ENCODE measurements at places on chromosomes 1 and 21.

DNA sequence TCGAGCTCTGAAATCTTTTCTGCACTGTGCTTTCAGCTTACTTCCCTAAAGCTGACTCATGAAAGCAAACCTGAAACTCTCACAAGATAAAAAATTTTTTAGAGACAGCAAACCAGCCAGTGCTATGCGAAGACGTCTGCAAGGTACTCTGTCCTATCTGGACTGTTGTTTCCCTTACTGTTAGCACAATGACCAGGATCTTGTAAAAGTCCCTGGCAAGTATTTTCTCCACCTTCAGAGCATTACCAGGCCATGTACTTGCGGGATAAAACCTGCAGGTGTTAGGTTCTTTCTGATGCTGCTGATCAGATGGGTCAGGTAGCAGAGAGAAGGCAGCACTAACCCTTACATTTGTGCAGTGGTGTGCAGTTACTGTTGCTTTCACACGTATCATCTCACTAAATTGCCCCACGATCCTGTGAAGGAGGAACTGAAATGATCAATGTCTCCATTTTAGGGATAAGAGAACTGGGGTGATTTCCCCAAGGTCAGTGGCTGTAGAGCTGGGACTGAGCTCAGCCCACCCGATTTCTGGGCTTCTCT lies 56.6 kb downstream of the PLXNA2 start:
- DNase-seq, result no peak

GRCh38 chr1:191405417-191405816 lies 752.8 kb upstream of the RGS18 start:
- DNase-seq, result no peak

GRCh38 chr21:38825269-38825668 lies 19.5 kb downstream of the ETS2 start:
- DNase-seq, result no peak

- no peak for DNase-seq
These were observed 32.3 kb downstream of the PCAT6 start for GRCh38 chr1:202843081-202843480.

DNA sequence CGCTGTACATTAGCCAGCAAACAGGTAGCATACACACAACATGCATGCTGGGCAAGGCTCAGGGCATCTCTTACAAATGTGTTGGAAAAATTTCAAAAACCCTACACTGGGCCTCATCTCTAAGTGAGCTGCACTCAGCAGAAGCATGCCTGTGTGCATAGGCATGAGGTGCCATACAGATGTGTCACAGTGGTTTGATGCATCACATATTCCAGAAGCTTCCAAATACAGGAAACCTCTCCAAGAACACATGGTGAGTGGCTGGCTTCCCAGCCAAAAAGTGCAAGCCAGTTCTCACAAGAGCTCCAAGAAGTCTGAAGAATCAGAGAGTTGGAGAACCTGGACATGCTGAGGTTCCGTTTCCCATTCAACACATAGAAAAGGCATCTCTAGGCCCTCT lies 58.3 kb downstream of the CD46 start:
- DNase-seq, result no peak

GRCh38 chr1:184052750-184053149 lies 1.2 kb downstream of the TSEN15 start:
- DNase-seq, result no peak

DNA sequence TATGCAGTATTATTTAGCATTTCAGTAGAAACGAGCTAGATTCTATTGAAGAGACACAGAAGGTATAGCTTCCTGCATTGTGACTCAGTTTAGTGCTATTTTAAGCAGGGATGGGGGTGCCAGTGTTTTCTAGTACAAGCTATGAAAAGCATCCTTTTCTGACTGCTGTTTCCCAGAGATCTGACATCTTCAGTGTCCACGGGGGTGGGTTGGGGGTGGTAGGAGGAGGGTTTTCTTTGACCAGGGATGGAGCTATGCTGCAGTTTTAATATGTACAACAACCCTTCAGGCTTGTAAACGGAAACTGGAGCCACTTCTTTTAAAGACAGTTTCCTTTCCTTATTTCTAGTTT lies 2.7 kb upstream of the NEGR1 start:
- DNase-seq, result no peak

DNA sequence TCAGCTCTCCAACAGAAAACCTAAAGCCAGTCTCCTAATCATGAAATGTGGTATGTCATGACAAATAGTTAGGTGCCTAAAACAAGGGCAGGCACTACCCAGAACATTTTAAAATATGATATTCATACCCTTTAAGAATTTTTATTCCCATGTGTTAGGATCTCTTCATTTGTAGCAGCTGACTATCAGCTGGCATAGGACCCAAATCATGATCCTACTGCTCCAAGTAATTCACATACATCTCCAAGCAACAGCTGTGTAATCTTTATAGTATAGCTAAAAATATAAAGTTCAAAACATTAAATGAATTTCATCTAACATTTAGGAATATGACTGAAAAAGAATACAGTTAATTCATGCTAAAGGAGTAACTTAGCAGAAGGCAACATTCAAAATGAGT lies 57.5 kb downstream of the ENAH start:
- DNase-seq, result no peak

GRCh38 chr1:209531549-209531948 lies 52.0 kb upstream of the CAMK1G start:
- no peak for DNase-seq

DNA sequence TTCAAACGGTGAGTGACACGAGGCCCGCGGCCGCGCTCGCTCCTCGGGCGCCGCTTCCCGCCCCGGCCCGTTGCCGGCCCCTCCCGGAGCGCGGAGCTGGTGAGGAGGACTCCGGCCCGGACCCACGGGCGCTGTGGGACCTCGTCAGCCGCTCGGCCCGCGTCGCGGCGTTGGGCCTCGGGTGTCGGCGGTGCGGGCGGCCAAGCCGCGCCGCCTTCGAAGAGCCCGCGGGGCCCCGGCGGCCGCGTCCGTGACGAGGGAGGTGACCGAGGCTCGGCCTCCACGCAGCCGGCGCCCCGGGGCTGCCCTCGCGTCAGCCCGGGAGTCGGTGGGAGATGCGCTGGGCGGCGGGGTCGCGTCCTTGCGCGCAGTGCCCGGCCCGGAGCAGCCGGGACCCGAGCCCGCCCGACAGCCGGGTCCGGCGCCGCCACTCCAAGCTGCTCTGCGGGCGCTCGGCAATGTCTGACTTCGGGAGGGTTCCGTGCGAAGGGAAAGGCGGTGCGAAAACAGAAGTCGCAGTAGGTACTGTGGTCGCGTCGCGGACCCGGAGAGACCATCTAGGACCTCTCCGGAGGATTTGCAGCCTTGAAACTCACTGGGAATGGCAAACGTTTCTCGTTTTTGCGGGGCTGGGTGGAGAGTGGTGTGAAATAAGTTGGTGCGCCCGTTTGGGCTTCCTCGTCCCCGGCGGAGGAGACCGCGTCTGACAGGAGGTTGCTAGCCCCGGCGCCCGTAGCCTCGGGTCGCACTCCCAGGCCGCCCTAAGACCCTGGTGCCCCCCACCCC lies 829 bp downstream of the SPEN start:
- DNase-seq, result no peak

DNA sequence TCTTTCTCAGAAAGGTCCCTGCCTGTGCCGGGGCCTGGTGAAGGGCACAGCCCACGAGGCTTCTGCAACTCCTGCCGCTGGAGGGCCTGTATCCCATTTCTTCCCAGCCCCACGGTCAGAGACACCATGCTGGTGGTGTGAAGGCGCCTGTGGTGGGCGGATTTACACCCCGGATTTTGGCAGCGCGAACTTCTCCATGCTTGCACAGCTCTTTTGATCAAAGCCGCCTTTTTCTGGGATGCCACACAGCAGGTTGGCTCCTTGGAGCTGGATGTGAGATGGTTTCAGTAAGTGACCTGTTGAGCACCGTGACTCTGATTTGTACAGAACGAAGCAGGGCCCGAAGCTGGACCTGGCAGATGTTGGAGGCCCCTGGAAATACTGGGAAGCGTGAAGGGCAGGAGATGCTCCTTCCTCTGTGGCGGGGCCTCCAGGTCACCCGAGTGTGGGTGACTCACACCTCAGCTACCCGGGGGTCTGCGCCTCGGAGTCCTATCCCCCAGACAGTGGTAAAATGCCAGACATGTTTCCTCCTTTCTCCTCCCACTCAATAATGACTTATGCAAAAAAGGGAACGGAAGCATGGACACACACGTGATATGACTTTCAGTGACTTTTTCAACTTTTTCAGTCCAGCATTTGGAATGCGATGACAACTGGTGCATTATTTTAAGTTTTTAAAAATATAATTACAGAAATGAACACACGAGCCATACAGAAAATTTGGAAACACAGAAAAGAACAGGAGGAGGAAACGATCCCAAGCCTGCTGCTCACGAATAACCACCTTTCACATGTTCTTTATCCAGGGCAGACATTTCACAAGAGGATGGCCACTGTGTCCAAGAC lies 9.0 kb downstream of the UMODL1 start:
- DNase-seq, result no peak

DNA sequence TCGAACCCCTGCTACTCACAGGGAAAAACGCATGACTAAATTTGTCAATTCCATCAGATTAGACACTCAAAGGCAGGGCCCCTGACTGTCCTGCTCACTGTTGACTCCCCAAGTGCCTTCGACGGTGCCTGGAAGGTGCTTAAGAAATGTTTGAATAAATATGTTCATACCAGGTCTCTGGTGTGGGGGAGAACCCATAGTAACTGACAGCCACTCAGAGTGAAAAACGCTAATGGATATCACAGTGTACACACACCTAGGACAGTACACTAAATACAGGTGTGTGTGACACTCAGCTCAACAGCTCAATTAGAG lies 39.7 kb upstream of the WASF2 start:
- no peak for DNase-seq

DNA sequence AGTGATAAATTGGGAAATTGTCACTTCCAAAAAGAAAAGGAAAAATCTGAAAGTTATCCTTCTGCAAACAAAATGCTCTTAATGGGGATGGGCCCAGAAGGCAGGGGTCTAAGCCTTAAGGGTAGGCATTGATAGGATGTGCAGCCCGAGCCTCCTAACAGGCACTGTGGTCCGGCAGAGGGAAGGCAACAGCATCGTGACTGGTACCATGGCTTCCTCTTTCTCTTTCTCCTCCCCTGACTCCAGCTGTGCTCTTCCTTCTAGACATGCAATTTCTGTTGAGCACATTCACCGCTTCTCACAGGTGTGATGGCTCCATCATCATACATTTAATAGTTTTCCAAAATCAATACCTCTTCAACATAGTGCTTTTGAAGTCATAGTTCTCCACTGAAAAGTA lies 91.5 kb downstream of the SELENOF start:
- no peak for DNase-seq

DNA sequence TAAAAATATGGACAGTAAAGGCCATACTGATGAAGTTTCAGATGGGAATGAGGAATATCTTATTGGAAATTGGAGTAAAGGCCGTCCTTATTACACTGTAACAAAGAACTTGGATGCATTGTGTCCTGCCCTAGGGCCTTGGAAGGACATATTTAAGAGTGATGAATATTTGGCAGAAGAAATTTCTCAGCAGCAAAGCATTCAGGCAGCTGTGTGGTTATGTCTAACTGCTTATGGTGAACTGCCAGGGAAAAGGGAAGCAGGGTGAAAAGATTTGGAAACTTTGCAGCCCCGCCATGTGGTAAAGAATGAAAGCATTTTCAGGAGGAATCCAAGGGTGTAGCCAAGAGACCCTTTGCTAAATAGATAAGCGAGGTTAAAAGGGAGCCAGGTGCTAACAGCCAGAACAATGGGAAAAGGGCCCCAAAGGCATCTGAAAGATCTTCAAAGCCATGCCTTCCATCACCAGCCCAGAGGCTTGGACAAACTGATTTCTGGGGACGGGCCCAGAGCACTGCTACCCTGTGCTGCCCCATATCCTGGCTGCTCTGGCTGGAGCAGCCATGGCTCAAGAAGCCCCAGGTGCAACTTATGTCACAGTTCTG lies 200.0 kb downstream of the PTPRU start:
- no peak for DNase-seq

GRCh38 chr1:176745945-176746344 lies 283.0 kb downstream of the PAPPA2 start:
- no peak for DNase-seq

- no peak for DNase-seq
These were observed 23.4 kb upstream of the ADARB1 start for GRCh38 chr21:45050797-45051489.

GRCh38 chr1:22204989-22205913 lies 62.4 kb upstream of the WNT4 start:
- DNase-seq, result no peak

DNA sequence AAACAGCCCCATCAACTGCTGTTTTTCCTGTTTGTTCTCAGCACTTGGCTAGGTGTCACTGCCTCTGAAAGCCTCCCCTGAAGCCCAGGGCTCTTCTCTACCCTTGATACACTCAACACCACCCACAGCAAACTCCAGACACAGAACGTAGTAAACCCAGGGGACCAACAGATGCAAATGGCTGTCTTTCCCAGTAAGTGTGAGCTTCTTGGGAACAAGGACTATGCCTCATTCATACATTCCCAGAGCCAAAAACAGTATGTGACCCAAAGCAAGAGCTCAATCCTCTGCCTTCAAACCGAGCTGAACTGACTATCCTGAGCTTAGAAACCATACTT lies 4.4 kb downstream of the LBR start:
- DNase-seq, result no peak

- DNase-seq, result no peak
These were observed 6.1 kb upstream of the S100A2 start for GRCh38 chr1:153571706-153572105.

DNA sequence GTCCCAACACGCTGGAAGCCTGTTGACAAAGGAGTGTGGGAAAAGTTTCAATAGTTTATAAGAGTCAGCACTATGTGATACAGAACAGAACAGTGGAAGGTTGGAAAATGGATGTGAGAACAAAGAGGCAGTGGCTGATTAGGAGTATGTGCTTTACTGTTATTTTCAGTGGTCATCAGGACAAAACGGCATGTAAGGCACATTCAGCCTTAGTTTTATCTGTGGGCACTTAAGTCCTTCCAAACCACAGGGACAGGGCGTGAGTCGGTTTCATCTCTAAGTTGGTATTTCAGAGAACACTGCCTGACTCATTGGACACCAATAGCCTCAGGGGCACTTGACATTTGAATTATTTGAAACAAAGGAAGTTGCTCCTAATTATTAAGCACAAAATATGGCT lies 306.9 kb downstream of the ASTN1 start:
- no peak for DNase-seq

GRCh38 chr1:182240085-182240484 lies 151.5 kb downstream of the GLUL start:
- no peak for DNase-seq

DNA sequence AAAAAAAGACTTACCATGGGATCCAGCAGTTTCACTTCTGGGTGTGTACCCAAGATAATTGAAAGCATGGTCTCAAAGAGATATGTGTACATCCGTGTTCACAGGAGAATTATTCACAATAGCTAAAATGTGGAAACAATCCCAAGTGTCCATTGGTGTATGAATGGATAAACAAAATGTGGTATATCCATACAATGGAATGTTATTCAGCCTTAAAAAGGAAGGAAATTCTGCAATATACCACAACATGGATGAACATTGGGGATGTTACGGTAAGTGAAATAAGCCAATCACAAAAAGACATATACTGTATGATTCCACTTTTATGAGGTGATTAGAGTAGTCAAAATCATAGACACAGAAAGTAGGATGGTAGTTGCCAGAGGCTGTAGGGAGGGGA lies 7.0 kb upstream of the TUT4 start:
- DNase-seq, result no peak

- DNase-seq, result no peak
These were observed 16.2 kb upstream of the EIF4G3 start for GRCh38 chr1:21192871-21193270.

GRCh38 chr1:74412244-74412643 lies 100.2 kb downstream of the LRRC53 start:
- DNase-seq, result no peak

Data from stimulated activated CD4-positive, alpha-beta T cell treated with anti-CD3 and anti-CD28 coated beads, TNF-alpha, amount 100 ng/mL, for 1 hour (primary cell).